ENCODE measurements at places on chromosomes 13 and 19.

GRCh38 chr19:7848779-7849457 lies 18.9 kb downstream of the EVI5L start:
- DNase-seq: no peak

- DNase-seq: no peak
These were observed 29.4 kb upstream of the STK24 start for GRCh38 chr13:98606296-98606695.

- DNase-seq: no peak
These were observed at the start of gene OLFM2 for GRCh38 chr19:9936326-9937000. OLFM2 (minus strand) TSS chr19:9936515; CDS start chr19:9936366, 149 bp downstream.

DNA sequence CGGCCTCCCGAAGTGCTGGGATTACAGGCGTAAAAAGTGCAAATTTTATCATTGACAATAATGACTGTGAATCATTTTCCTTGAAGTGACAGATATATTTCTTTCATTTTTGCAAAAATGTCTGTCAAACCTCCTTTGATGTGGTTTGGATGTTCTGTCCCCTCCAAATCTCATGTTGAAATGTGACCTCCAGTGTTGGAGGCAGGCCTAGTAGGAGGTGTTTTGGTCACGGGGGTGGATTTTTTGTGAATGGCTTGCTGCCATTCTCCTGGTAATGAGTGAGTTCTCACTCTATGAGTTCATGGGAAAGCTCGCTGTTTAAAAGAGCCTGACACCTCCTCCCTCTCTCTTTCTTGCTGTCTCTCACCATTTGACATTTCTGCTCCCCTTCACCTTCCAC lies 5.5 kb upstream of the SLC1A6 start:
- no peak for DNase-seq

DNA sequence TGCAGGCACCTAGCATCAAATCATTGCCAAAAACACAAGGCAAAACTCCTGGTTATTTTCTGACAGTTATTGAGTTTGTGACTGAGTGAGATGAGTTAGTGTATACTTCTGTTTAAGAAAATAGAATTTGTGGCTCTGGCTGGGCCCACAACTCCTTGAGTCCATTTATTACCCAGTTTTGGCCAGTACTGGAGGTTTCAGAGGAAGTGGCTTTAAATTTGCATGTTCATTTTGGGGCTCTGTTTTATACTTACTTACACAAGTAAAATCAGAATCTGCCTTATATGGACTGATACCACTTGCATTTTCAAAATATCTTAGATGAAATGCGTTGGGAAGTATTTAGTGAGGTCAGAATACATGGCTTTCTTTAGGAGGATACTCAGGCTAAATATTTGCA lies 29.0 kb downstream of the TNFSF11 start:
- no peak for DNase-seq

DNA sequence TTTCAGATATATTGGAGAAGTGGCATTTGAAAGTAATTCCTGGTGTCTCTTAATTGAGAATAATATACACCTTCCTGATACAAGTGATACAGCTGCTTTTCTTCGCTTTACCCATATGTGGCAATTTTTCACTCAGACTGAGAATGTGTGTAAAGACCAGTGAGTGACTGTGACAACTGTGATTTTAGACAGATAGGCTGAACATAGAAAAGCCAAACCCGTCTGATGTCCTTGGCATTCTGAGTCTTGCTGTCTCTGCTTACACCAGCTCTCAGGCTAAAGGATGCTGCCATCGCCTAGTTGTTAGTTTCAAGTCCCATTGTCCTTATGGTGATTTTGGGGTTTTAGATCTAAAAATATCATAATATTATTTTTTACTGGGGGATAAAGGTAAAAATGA lies 492.6 kb downstream of the RFC3 start:
- DNase-seq: no peak

DNA sequence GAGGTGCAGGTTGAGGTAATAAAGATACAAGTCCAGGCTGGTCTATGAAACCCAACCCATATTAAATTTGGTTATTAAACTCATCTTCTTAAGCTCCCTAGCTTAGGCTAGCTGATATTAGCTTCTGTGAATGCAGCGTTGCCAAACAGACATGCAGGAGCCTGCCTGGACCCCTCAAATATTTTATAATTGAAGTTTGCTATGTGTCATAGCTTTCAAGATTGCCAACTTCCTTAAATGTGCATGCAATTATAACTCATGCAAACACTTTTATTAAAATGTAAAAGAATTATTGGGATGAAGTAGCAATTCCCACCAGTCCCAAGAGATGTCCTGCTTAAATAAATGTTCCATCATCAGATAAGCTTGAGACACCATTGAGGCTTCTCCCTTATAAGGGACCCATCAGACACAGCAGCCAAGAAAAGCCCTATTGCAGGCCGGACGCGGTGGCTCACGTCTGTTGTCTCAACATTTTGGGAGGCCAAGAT lies 51.3 kb downstream of the MBNL2 start:
- no peak for DNase-seq

GRCh38 chr19:53989600-53990533 lies 1.6 kb upstream of the CACNG6 start:
- no peak for DNase-seq

Measured in stimulated activated CD8-positive, alpha-beta memory T cell treated with anti-CD3 and anti-CD28 coated beads, Interleukin-15, amount 100 ng/mL, for 24 hours (primary cell).